ENCODE measurements at places on chromosomes 5 and 9.

DNA sequence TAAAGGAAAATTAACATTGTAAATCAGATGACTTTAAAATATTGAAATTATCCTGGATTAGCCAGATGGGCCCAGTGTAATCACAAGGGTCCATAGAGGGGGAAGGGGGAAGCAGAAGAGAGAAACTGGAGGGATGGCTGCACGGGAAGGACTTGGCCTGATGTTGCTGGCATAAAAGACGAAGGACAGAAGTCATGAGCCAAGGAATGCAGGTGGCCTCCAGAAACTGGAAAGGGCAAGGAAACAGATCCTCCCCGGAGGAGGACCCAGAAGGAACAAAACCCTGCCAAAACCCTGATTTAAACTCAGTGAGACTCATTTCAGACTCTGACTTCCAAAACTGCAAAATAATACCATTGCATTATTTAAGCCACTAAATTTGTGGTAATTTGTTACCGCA lies 100.2 kb downstream of the ADAMTS2 start:
- DNase-seq = no peak

DNA sequence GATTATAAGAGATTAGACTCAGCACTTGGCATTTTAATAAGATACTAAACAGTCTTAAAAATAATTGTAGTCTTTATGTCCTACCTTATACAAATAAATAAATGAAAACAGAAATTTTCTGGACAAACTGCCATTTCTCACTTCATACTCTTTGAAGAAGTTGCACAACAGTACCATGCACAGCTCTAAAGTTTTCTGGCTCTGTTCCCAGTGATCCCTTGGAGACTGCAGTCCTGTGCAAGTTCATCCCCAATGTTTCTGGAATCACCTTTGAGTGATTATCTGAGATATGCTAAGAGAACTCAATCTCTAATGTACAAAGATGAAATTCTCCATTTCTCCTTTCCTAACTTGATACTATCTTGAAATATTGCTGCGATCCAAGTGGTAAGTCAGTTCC lies 330.4 kb upstream of the EDIL3 start:
- no peak for DNase-seq

DNA sequence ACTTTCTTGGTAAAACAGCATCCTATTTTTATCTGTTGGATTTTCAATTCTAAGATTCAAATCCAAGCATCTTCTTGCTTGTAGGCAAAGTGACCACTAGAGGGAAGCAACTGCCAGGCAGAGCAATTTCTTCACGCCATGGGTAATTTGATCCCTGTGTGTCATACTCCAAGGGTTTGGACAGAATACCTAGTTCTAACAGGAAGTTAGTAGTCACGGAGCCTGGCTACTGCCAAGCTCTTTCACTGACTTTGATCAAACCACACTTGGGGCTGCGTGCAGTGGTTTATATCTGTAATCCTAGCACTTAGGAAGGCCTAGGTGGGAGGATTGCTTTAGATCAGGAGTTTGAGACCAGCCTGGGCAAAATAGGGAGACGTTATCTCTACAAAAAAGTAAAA lies 473.6 kb upstream of the TNC start:
- peak; percentile 10 for DNase-seq

DNA sequence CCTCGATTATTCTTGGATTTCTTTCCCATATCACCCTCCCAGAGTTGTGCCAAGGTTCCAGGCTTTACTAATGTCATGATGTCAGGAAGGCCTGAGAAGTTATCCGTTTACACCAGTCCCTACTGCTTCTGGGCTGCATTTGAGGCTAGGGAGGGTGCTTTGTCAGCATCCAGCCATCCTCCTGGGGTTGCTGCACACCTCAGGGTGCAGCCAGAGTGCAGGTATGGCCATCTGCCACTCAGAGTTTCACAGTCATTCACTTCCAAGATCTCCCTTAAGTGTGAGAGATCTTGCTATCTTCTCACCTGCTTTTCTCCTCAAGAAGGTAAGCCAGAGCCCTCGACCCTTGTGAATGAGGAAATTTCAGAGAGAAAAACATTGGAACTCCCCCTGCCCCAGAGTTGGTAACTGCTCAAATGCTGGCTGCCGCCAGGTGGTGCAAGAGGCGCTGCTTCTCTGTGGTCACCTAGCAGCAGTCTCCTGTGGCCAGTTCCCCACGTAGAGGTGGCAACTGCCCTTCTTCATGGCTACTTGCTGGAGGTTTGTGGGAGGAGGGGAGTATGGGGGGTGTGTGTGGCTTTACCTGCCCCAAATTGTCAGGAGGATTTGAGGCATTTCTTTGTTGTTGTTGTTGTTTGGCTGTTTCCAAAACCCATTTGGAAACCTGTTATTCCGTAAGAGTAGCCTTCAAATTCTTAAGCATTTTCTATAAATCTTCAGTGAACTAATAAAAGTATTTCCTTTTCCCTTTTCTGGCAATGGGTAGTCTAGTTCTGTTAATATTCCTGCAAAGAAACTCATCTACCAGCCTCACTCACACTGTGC lies 259.6 kb upstream of the DMRT1 start:
- DNase-seq = no peak
